Stimulated activated CD4-positive, alpha-beta T cell treated with anti-CD3 and anti-CD28 coated beads, Interleukin-2, amount 100 ng/mL, for 24 hours (primary cell): ENCODE measurements at places on chromosomes 6 and 20.
A peak's percentile ranks its signal among the peaks of the same experiment; 100 is the strongest.

DNA sequence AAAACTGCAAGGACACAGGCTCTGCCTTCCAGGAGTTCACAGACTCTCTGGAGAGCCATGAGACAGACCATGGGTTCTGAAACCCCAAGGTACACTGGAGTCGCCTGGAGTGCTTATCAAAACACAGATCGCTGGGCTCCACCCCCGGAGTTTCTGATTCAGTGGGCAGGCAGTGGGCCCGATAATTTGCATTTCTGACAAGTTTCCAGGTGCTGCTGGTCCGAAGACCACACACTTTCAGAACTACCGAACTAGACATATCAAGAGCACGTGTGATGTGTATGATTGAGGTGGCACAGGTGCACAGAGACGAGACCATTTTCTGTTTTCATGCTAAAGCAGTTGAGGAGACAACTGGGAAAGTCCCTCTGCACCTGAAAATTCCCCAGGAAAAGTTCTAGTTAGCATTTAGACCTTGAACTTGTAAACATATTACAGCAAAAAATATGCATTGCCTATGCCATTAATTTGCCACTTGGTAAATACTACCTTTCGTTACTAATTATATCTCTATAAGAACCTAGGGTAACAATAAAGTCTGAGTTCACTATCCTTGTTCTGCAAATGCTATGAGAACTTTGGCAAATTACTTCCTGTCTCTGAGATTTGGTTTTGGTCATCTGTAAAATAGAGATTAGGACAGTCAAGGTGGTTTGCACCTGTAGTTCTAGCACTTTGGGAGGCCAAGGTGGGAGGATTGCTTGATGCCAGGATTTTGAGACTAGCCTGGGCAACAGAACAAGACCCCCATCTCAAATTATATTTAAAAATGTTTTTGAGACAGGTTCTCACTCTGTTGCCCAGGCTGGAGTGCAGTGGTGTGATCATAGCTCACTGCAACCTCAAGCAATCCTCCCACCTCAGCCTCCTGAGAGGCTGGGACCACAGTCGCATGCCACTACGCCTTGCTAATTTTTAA is 14.3 kb upstream of the PIM1 start:
- DNase-seq, result peak; percentile 65

DNA sequence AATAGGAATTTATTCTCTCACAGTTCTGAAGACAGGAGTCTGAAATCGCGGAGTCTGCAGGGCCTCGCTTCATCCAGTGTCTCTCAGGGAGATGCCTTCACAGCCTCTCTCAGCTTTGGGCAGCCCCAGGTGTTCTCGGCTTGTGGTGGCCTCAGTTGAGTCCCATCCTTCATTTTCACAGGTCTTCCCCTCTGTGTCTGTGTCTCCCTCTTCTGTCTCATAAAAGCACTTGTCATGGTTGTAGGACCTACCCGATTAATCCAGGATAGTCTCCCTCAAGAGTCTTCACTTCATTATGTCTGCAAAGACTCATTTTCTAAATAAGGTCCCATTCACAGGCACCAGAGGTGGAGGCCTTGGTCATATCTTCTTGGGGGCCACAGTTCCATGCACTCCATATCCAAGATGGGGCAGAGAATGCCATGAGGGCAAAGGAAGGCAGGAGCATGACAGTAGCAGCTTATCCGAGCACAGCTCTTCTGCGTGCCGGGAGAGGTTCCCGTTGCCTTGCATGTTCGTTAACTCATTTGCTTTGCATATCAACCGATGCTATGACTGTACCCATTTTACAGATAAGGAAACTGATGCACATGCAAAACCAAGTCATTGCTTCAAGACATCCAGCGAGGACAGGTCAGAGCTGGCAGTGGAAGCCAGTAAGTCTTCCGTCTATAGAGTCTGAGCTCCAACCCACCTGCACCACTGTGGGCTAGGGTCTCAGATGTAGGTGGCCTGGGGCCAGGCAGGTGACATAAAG is 363.8 kb upstream of the SULF2 start:
- DNase-seq, result no peak

DNA sequence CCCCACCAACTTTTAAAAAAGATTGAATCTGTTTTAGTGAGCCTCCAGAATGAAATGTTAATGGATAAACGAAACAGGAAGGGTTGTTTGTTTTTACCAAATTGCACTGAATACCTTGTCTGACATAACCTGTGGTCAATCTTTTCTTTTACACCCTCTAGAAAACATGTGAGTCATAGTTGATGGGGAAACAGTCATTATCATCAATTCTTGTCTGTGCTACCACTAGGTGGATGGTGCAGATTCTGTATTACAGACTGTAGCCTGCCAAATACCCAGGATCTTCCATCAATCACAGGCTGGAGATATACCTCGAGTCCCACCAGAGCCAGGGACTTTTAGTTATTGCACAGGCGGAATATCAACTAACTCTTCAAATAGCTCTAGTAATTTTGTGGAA is 29.5 kb upstream of the PKIB start:
- DNase-seq, result no peak

DNA sequence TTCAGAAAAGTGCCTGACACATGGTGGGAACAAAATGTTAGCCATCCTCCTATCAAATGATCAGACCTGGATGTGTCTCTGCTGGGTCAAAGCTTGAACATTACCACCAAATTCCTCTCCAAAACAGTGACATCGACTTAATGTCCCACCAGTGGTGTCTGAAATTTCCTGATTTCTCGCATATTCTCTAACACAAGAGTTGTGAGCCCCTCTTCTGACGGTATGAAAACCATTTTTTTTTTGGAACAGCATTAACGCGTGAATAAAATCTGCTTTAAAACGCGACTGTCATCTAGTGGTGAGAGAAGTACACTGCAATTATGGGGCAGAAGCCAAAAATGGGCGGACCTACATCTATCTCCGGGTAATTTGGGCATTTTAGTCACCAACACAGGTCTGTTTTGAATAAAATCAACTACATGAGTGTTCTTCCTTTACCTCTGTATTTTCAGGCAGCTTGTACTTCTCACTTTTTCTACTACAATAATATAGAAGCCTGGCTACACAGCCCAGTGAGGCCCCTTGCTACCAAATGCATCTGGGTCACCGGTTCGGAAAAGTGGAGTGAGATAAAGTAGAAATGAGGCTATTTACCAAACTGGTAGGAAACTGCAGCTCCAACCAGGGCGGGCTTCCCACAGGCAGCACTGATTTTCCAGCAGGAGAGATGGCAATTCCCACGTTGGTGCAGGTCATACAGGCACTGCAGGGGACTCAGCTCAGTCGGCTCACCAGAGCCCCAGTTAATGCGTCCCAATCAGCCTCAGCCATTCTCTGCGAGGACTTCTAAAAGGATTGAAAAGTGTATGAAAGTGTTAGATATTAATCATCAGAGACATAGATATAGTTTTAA is 27.4 kb downstream of the MGME1 start:
- peak; percentile 16 for DNase-seq

GRCh38 chr6:166223079-166223478 is 55.4 kb upstream of the TBXT start:
- no peak for DNase-seq
